ENCODE measurements at places on chromosomes 11 and 22.

DNA sequence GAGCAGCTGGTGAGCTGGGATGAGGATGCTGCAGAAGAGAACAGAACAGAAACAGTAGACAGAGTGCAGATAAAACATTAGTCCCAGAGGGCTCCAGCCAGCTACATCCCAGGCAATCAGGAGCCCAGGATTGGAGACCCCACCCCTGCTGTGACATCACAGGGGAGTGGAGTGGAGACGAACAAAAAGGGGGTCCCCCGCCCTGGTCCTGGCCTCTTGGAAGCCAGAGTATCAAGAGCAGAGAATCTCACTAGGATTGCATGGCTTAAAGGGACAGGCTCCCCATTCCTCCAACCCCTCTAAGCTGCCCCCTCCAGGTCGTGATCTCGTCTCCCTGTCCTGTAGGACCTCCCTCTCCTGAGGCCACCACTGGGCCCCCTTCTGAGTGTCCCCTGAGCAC, at the start of gene P2RX3:
TSS of gene P2RX3 (plus strand) at position 211 of the 400 bp plus-strand sequence. CDS start 199 bp downstream, outside the sequence.
- no peak for DNase-seq

DNA sequence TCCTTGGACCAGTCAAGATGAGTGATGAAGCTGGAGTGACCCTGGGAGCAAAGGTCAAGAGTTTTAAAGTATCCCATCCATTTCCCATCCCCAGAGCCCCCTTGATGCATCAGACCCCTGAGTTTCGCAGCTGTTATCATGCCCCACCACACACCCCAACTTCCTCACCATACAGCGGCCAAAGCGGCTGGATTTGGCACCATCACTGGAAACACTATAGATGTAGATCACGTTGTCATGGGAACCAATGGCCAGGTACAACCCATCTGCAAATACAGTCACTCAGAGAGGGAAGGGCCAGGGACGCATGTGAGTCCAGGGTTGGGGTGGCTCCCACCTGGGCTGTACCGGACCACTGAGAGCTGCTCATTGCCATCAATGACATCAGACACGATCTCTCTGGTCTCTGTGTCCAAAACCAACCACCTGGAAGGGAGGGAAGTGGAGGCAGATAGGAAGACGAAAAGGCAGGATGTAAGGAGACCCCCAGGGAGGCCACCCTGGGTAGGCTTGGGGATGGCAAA, 2.2 kb upstream of the MTA2 start:
- no peak for DNase-seq

DNA sequence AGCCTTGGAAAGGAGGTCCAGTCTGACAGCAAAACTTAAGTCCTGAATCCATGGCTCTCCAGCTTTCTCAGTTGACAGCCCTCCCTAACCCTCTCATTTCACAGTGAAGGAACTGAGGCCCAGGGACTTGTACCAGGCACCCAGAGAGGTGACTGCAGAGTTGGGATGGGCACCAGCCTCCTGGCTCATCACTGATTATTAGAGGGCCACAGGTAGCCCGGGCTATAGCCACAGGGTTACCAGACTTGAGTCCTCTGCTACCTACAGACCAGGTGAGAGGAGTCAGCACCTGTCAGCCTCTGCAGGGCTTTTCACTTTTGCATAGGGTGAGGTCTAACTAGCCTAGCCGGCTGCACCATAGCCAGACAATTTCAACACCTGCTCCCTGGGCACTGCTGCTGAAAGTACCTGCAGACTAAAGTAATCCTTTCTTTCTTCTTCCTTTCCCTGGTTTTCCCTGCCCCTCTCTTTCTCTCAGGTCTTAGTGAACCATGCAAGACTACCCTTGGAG, 37.6 kb downstream of the SYT13 start:
- DNase-seq: no peak

DNA sequence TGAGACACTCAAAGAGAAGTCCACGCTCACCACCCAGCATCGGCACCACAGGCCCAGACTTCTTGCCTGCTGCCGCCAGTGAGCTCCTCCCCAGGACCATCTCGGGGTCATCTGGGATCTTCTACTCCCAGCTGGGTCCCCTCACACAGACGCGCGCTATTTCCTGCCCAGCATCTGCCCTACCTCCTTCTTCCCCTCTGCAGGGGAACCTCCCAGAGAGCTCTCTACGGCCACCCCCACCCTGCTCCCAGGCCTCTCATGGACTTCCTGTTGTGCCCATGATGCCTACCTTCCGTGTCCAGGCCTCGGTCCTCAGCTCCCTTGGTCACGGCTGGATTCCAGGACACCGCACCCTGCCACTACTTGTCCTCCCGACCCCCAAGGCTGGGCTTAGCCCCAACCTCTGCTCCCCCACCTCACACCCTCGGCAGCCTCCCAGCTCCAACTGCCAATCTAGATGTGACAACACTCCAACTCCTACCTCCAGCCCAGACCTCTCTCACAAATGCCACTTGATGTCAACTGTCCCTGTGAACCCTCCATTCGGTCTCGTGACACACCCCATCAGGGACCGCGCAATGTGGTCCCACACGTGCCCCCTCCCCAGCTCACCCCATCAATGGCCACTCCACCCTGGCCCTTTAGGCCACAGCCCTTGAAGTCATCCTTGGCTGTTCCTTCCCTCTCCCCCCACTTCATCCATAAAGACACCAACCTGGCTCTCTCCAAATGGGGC, 45.3 kb downstream of the SGSM3 start:
- DNase-seq: no peak

- no peak for DNase-seq
These were observed 33.4 kb upstream of the AMOTL1 start for GRCh38 chr11:94734563-94735275.

GRCh38 chr11:65389294-65389980, 3.0 kb downstream of the FRMD8 start:
- no peak for DNase-seq

- DNase-seq: no peak
These were observed 12.0 kb downstream of the ETS1 start for GRCh38 chr11:128575174-128575960.

GRCh38 chr11:134541355-134541754, 129.3 kb upstream of the B3GAT1 start:
- no peak for DNase-seq

- no peak for DNase-seq
These were observed 11.9 kb downstream of the CTR9 start for GRCh38 chr11:10762913-10763421.

DNA sequence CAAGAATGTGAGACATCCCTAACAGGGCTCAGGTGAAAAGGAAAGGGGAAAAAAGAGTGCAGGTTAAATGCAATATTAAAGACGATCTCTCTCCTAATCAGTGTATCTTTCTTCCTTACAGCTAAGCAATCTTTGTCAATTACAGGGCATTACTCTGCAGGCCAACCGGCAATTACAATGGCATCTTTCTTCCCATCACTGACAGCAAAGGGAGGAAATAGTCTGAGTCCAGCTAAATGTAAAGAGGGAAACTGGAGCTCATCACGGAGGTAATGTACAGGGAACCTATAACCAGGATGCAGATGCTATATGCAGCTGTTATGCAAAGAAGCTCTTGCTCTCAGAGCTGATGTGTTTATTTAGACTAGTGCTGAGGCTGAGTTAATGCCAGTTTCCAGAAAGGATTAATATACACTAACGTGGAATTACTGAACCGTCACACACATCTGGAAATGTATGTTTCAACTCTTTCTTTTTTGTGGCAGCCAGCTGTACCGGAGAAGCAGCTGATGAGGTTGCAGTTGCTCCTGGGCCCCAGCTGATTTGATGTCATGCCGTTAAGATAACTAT, 121.6 kb downstream of the KIRREL3 start:
- DNase-seq: no peak

GRCh38 chr22:36907253-36908195, 5.9 kb upstream of the CSF2RB start:
- DNase-seq: no peak

DNA sequence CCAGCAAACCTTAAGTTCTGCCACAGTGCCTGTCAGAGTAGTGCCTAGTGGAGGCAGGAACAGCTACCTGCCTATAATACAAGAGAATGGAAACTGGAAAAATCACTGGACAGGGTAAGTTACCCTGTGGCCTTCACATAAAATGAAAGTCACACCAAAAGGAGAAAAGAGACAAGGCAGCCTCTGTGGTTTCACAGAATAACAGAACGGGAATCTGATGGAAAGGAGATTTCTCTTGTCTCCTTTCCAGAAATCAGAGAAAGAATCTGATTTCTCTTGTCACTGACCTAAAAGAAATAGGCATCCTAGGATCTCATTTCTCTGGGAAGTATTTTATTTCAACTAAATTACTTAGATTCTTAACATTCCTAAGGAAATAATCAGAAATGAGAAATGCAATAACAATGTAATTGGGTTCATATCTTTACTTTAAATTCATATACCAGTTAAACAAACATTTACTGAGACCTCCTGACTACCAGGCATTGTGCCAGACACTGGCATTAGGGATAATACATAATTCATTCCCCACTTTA, 41.6 kb downstream of the PRCP start:
- DNase-seq: no peak

DNA sequence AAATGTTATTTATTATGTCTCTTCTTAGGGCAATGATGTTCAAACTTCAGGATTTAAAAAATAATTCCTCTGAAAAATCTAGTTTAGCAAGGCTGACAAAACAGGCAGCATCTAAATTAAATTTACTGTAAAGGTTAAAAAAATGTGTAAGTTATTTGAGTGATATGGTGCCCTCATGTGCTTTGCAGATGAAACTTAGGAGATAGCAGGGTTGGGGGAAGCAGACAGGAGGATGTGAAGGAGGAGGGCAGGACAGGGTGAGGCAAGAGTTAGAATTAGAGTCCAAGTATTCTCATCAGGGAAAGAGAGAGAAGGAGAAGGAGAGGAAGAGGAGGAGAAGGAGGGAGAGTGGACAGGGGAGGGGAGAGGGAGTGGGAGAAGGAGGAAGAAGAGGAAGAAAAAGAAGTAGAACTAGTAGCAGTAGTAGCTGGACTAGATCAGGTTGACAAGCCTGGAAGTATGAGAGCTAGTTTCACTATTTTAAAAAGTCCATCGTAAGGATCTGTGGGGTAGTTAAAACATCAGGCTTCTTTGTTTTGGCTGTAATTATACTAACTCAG, 141.2 kb upstream of the SESN3 start:
- no peak for DNase-seq

GRCh38 chr22:36153501-36154422, 6.8 kb downstream of the APOL3 start:
- no peak for DNase-seq

DNA sequence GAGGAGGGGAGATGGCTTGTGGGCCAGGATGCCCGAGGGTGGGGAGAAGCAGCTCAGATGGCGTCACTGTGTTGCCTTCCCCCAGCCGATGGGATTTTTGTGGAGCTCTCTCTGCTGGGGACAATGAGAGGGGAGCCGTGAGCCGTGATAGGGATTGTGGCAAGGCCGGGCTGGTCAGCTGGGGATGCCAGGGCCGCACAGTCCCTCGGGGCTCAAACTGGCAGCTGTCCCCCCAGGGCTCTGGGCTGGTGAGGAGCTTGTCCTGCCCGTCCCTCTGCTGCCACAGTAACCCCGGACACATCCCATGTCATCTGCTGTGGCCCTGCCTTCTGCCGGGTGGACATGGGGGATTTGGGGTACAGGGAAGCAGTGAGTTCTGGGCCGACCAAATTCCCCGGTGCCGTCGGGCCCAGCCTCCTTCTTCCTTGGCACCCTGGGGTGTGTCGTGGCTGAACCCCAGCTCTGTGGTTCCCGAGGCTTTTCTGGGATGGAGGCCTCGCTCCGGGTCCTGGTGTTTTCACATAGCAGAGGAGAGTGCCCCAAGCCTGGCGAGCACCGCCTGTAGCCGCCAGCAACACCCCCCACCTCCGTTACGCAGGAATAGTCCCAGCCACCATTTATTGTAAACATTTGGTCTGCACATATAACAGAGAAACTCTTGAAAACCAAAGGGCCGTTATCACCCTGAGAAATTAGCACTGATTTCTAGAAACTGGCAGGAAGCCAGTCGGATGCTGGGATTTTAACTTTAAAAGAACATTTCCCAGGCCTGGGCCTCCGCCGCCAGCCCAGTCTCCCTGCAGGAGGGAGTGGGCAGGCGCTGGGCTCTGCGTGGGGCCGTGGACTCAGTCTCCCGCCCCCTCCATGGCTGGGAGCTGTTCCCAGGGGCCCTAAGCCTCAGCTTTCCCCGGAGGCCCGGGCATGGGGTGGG, 9.9 kb downstream of the BRSK2 start:
- no peak for DNase-seq

All from central memory CD4-positive, alpha-beta T cell (primary cell).